ENCODE measurements at places on chromosomes 13 and 19.

- no peak for DNase-seq
Measured at GRCh38 chr19:33604651-33605050, 17.1 kb upstream of the CHST8 start.

DNA sequence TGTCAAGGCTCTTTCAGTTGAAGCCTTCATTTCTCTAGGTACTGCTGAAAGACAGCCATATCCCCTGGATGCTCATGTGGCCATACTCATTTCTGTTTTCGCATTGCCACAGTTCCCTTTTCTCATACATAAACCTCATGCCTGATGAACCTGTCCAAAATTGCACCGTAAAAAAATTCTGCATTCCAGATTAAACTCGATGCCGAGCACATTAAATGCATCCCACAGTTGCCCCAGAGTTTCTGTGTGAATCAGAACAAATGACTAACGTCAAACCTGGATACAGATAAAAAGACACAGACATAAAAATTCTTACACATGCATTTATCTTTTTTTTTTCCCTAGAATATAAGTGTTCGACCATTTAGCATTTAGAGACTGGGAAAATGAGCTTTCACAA, 288.2 kb downstream of the COG6 start:
- DNase-seq: no peak

DNA sequence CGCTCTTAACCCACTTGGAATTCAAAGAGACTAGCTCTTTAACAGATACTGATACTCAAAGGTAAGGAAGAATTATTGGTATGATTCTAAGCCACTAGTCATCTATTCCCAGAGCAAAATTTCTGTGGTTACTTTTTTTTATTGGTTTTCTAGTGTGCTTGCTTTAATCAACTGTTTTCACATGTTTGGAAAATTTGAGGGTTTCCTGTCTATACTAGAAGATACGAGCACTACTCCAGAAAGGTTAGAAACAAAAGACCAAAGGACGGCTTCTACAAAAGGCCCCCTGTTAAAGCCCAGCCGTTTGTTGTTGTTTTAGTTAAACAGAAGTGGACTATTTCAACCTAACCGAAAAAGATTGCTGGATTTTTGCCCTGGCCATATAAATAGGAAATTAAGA, 18.5 kb upstream of the LPAR6 start:
- DNase-seq: no peak

DNA sequence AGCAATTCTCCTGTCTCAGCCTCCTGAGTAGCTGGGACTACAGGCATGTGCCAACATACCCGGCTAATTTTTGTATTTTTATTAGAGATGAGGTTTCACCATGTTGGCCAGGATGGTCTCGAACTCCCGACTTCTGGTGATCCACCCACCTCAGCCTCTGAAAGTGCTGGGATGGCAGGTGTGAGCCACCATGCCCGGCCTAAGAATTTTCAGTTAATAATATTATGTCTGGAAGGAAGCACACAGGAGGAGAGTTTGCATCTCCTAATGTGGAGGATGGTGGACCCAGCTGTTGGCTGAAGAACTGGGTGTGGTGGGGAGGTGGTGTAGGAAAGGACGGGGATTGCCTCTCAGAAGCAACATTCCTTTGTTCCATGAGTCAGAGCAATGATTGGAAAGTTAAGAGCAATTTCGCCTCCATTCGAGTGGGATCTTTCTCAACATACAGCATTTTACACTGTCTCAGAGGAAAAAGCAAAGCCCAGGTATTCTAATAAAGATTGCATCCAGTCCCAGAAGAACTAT, 11.9 kb downstream of the PDCD2L start:
- no peak for DNase-seq

DNA sequence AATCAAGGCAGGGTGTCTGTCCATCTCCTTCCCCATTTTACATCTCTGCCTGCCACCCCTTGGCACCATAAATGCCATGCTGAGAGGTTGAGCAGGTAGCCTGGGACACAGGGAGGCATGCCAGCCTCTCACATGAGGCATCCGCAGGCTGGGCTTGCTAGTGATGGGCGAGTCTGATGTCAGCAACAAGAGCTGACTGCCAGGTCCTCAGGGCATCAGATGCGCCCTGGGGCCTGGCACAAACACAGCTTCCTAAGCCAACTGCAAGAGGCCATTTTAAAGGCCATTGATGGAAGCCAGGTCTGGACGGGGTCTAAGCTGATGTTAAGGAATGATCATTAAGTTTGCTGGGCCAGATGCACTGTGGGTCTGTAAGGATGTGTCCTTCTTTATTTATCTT, 34.6 kb downstream of the MYH14 start:
- no peak for DNase-seq

GRCh38 chr19:32354345-32354744, 8.9 kb downstream of the ZNF507 start:
- DNase-seq: no peak

DNA sequence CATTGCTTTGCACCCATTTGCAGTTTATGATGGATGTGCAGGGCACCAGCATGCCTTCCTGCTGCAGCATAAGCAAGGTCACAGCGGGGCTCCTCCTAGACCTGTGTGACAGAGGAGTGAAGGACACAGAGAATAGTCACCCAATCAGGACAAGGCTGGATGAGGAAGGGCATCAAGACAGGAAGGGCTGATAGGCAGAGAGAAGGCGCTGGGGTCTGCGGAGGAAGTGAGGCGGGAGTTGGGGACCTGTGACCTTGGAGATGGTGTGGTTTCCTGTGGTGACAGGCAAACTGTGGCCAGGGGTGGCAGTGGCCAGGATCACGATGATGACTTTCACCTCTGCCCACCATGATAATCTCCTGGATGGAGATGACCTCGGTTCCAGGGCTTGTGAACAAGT, 16.4 kb upstream of the KCTD15 start:
- DNase-seq: no peak

GRCh38 chr13:72657379-72657778, 70.0 kb downstream of the MZT1 start:
- no peak for DNase-seq

DNA sequence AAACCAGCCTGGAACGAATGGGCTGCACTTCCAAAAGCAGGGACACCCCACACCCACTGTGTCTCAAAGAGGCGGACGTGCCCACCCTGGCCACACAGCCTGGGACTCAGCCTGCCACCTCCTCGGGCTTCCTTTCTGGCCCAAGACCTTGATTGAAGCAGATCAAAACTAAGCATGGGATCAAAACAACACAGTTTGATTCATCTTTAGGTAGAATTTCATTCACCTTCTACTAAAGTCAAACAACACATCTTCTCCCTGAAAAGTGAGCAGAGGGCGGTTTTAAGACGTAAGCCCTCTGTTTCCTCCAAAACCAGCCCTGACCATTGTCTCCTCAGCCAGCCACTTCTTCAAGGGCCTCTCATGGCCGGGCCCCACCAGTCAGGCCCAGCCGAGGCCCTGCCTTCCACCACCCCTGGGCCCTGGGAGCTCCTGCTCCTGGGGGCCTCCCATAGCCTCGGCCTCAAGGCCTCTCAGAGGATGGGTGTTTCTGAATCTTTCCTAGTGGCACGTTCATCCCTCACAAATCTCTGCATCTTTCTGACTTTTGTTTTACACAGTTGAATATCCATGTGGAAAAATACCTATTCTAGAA, 6.3 kb upstream of the F10 start:
- no peak for DNase-seq

GRCh38 chr19:38039966-38040365, 133.0 kb downstream of the SIPA1L3 start:
- no peak for DNase-seq

DNA sequence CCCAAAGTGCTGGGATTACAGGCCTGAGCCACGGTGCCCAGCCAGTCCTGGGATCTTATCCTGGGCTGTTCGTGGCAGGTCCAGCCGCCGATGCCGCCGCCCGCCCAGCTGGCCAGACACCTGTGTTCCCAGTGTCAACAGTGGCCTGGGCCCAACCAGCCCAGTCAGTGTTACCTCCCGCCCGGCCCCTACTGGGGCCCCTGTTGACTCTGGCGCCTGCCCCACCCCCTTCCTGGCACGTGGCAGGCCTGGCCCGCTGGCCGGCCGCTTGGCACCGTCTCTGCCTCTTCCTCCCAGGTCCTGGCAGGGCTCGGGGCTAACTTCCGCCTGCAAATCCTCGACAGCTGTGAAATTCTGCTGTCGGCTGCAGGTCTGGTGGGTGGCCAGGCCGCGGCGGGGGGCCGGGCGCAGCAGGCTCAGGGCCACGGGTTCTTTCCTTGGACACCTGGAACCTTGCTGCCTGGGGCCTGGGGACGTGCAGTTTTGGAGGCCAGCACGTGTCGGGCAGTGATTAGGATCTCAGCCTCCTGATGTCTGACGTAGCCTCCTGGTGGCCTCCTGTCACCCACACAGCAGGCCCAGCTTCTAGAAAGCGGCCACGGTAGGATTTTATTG, 9.1 kb downstream of the ARID3A start:
- no peak for DNase-seq

GRCh38 chr13:46035066-46035465, 17.5 kb downstream of the ZC3H13 start:
- DNase-seq: no peak

- DNase-seq: no peak
Measured at GRCh38 chr13:20401931-20402856, 123.5 kb downstream of the CRYL1 start.

DNA sequence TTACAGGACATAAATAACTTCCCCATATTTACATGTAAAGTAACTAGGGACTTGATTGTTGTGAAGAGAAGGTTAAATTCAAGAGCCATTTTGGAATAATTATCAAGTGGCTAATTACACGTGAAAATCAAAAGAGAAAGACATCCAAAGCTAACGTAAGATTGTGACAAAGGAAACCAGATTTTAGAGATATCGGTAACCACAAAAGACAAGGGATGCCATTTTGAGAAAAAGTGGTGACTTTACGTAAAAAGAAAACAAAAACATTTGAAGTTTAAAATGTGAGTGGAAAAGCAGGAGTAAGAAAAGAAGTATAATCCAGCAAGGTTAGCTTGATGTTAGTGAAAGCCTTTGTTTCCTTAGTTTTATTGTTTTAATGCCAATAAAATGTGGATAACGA, 10.9 kb upstream of the VWA8 start:
- DNase-seq: no peak

DNA sequence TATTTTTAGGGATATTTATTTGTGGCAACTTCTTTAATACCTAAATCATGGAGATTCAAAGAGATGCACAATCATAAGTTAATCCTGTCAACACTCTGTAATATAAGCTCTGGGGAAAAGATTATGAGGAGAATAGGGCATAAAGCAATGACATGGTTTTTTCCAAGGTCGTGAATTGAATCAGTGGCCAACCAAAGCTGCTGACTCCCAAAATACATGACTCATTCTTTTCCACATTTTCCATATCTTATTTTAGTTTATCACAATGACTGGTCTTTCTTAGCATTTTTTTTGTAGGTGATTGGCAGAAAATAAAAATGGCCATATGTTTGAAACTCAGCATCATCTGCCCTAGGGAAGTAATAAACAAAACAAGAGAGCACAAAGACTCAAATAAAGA, 28.5 kb upstream of the RBM26 start:
- DNase-seq: no peak

DNA sequence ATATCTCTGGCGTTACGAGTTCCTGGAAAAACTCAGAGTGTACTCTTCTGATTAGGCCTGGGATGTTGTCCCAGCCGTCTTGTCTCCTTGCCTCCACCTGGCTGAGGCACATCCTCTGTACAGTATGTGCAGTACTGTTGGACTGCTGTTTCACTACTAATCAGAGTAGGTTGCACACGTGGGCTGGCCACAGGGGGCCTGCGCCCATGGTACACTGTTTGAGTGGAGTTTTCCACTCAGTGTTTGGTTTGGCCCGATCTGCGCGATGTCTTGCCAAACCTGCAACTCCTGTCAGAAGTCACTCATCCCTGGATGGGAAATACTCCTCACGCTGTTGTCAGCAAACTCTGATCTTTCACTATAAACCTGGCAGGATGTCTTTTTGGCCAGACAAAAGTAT, 189.6 kb upstream of the CSNK1A1L start:
- DNase-seq: no peak

GRCh38 chr19:54189145-54189734, at the start of gene MBOAT7:
TSS of gene MBOAT7 (minus strand) at chr19:54189580. CDS start at chr19:54188508, 1,072 bp downstream.
- no peak for DNase-seq

GRCh38 chr19:8695501-8695900, 3.1 kb downstream of the ACTL9 start:
- DNase-seq: no peak

DNA sequence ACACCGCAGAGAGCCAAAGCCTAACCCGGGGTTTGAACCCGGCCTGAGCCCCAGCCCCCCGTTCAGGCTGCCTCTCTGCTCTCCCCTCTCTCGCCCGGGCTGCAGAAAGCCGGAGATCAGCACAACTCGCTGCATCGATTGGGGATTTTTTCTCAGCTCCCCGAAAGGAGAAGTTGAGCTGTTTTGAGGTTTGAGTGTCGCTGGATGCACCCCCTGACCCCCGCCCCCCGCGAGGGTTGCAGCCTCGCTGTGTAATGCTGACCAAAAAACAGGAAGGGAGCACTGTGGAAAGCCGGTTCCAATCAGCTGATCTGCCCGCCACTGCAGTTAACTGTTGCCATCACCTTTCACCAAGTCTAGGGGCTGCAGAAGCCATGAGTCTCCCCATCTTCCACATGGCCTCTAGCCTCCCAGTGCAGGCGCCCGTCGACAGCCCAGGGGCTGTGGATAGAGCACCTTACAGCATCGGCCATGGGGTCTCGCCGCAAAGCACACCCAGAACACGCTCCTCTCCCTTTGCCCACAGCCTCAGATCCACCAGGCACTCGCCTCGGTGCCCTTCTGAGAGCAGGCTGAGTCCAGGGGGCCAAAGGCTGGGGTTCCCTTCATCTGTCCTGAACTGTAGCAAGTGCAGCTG, 34.5 kb downstream of the MYO9B start:
- no peak for DNase-seq

DNA sequence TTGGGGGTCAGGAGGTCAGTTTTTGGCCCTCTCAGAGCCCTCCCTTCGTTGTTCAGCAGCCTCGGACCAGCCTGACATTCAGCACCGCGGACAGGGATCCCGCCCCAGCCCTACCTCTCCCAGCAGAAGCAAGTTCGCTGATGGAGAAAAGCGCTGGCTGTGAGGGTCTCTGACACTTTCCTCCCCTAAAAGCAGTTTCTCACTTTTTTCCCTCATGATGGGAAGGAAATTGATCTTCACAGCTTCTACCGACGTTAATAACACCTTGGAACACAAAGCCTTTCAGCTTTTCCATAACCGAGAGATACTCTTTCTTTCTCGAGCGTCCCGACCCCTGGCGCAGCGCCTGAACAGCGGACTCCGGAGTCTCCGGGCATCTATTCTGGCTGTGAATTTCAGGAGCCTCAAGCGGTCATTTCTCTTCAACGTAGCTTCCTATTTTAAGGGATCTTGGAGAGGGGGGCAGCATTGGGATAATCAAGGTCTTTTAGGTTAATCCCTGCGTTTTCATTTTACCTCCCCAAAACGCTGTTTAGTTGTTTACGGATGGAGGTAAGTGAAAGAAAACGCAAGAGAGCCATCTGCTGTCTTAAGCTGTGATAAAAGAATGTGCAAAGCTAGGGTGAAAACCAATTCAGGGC, 467.2 kb downstream of the ITGBL1 start:
- no peak for DNase-seq

DNA sequence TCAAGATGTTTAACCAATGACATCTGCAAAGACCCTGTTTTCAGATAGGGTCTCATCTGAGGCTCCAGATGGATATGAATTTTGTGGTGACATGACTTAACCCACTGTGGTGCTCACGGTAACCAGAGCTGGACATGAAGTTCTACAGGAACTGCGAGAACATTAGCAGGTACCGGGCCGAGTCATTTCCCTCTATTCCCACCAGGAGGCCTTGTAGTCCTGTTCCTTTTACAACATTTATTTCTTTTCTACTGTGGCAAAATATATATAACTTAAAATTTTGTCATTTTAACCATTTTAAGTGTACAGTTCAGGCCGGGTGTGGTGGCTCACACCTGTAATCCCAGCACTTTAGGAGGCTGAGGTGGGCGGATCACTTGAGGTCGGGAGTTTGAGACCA, 7.6 kb upstream of the TSPAN16 start:
- no peak for DNase-seq
